ENCODE measurements at places on chromosomes 11 and 22.

DNA sequence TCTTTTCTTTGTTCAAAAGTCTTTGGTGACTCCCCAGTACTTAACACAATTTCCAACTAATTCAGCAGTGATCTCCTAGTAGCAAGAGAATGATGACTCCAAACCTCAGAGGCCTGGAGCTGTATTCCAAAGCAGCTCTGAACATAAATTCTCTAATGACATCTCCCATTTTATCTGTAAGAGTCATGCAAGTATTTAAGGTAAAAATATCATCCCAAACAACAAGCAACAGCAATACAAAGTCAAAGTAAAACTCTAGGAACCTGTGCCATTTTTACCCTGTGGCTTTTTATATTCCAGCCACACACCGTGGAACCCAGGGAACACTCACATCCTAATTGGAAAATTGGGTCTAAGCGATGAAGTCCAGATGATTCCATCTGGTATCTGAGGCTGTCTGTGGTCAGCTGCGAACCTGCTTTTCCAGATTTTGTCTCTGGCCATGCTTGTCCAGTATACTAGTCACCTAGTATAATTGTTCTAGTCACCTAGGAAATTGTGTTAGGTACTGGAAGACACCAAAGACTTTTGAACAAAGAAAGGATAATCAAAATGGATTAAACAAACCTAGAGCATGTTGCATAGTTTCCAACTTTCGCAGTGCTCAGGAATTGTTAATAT is 92.3 kb upstream of the SLC25A18 start:
- DNase-seq: no peak

- DNase-seq: no peak
These were observed 8.7 kb upstream of the MTFP1 start for GRCh38 chr22:30416837-30417236.

DNA sequence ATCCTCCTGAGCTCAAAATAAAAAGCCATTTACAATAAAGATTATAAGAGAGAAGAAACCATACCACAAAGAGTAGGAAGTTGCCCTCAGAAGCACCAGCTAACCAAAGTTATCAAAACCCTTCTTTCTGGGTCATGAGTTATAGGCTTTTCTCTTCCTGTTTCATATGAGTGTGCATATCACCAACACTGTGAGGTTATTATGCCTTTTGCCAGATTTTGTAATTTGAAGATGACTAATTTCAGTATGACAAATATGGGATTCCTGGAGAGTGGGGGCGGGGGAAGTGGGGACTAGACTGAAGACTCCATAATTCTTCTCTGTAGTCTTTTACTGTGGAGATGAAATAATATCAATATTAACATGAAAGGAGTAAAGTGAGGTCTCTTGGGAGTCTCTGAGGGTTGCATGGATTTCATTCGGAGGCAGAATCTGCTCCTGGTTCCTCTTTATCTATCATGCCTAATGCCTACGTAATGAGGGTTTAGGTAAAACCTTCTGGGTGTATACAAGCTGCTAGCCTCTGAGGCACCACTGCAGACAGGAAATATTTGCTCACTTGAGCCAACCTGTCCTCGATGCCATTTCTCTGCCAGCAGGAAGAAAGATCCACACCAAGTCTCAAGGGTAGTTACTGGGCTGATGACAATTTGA is 2.1 kb downstream of the LPXN start:
- no peak for DNase-seq

- DNase-seq: no peak
These were observed 5.0 kb downstream of the PRDX5 start for GRCh38 chr11:64322925-64323260.

GRCh38 chr22:37333724-37334460 is 51.6 kb downstream of the CYTH4 start:
- no peak for DNase-seq

DNA sequence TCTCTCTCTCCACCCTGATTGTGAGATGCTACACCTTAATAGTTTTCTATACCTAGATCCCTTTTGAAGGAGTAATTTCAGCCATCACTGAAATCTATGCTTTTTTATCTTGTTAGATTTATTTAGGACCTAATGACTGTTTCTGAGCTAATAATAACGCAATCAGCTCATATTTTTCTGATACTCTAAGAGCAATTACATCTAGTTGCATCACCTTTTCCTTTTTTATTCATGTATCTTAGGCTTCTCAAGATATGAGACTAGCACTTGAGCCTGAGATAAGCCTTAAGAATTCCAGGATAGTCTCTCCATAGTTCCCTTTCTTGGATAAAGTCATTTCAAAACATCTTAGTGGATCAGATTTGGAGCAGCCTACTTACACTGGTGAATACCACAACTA is 25.1 kb upstream of the CAVIN3 start:
- DNase-seq: no peak

GRCh38 chr11:86047275-86047991 is 21.5 kb downstream of the PICALM start:
- no peak for DNase-seq

- DNase-seq: no peak
These were observed 707 bp upstream of the FTH1 start for GRCh38 chr11:61967924-61968757.

- DNase-seq: no peak
These were observed 16.2 kb upstream of the SHANK3 start for GRCh38 chr22:50656122-50657070.

- peak; percentile 81 for DNase-seq
These were observed 3.0 kb upstream of the ANKK1 start for GRCh38 chr11:113384551-113384950.

GRCh38 chr22:28015676-28016601 is 96.9 kb upstream of the PITPNB start:
- DNase-seq: no peak

DNA sequence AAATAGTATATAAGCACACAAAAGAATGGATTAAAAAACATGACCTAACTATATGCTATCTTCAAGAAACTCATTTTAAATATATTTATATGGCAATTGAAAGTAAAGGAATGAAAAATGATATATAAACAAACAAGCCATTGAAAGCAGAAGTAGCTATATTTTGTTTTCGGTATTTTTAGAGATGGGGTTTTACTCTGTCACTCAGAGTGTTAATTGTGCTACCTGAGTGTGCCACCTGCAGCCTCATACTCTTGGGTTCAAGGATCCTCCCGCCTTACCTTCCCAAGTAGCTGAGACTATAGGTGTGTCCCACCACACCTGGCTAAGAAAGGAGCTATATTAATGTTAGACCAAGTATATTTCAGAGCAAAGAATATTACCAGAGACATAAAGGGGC is 624.1 kb downstream of the BUD13 start:
- no peak for DNase-seq

GRCh38 chr11:117438371-117439000 is 110.8 kb downstream of the CEP164 start:
- DNase-seq: no peak

GRCh38 chr11:24592360-24592759 is 95.5 kb downstream of the LUZP2 start:
- no peak for DNase-seq

DNA sequence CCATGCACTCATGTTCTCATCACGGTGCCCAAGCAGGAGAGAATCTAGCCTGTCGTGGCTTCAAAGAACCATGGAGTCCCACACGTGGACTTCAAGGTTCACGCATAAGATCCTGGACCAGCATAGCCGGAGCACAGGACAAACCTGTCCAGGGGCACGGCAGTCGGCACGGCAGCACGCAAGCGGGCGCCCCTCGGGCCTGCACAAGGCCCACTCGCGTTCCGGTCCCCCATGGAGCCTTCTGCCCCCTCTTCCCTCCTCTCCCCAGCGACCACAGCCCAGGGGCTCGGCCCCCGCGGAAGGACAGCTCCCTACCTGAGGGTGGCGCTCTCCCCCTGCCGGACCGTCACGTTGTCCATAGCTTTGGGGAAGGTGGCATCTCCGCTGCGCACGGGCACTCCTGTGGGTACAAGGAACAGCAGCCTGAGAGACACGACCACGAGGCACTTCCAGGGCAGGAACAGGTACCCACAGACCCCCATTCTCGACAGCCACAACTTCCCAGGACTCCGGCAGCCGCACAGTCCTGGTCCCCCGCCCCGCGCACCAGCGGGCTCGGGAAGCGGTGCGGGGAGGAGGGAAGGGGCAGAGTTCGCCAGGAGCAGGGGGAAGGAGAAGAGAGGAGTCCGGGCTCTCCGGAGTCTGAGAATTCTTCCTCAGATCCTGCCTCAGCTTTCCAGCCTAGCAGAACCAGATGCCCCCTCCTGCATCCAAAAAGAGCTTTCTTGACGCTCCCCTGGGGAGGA is 589.5 kb downstream of the OPCML start:
- DNase-seq: no peak

GRCh38 chr22:24583221-24584165 is 9.4 kb downstream of the LRRC75B start:
- no peak for DNase-seq

GRCh38 chr11:62418733-62419132 is at the start of gene SCGB1A1:
Gene SCGB1A1 (plus strand): TSS chr11:62419033. CDS start chr11:62419096, 63 bp downstream.
- DNase-seq: no peak

GRCh38 chr11:2940147-2940920 is 11.1 kb upstream of the PHLDA2 start:
- DNase-seq: peak; percentile 60

DNA sequence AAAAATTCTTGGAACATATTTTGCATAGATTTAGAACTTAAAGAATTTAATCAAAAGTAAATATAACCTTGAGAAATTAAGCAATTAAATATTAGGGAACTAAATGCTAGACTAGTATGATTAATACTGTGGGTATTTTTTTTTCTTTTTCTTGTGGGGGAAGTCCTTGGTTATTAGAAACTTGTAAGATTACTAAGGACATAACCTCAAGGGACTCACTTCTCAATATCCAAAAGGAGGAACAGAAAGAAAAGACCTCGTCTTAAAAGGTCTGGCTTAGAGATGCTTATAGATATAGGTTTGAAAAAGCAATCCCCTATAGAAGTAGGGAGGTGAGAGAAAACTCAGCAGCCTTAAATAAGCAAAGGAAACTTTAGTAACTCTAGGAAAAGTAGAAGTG is 368.5 kb downstream of the INSC start:
- DNase-seq: no peak

DNA sequence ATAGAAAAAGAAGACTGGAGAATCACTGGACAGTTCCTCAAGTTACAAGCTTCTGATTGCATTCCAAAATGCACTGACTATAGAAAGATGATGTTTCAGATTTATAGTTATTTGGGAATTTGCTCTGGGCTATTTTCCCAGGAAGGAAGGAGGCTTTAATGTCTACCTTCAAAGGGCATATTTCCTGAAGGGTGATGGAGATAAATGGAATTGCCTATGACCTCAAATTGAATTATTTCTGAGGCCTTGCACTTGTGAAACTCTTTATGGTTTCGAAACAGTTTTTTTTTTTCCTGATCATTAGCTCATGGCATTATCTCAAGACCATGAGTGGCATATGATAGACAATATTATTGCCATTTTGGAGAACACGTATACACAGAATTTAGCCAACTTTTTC is 333.9 kb downstream of the METTL15 start:
- DNase-seq: no peak

DNA sequence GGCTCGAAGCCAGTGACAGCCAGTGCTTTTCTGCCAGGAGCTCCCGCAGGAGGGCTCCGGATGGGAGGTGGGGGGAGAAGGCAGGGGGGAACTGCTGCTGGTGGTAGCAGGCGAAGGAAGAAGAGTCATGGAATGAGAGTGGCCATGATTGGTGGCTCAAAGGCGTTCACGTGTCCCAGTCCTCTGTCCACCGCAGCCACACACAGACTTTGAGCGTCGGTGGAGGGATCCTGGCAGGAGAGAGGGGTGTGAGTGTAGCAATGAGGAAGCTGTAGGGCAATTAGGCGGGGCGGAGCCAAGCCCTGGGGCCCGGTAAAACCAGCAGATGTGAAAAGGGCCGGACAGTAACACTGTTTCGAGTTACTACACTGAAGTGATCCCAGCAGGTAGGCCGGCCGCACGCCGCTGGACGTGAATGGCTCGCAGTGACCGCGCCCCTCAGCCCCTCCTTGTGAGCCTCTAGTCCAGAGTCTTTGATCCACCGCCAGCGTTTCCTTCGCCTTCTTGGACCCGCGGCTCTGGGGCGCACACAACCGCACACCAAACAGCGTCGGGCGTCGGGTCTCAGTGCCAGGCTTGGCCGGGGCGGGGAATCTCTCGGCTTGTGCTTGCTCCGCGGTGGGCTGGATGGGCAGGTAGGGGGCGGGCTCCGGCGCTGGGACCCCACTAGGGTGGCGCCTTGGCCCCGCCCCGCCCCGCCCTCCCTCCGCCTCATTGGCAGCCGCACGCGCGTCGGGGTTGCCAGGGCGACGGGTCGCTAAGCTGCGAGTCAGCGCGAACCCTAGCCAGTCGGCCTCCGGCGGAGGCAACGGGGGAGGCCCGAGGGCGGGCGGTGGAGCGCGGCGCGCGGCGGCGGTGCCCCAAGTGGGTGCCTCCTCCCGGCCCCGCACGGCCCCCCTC is at the start of gene LRRC10B:
TSS of gene LRRC10B (plus strand) at position 788 of the 900 bp plus-strand sequence. CDS start 250 bp downstream, outside the sequence.
- DNase-seq: no peak

DNA sequence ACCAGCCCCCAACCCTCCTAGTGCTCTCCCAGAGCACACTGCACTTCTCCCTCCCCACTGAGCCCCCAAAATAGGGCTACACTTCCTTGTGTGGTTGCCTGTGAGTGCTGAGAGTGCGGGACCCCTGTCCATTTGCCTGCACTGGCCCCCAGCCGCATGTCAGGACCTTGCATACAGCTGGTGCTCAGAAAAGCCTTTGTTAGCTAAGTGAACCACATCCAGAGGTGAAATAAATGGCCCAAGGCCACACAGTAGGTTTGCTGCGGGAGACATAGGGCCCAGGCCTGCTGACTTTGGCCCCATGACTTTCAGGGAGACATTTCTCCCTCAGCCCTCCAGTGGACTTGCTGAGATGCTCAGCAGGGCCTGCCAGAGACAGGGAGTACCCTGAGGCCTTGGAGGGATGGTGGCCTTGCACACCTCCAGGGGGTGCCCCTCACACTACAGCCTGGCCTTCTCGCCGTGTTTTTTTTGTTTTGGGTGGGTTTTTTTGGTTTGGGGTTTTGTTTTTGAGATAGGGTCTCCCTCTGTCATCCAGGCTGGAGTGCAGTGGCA is 10.2 kb downstream of the SSTR3 start:
- no peak for DNase-seq

GRCh38 chr11:808427-809286 is 1.1 kb upstream of the RPLP2 start:
- no peak for DNase-seq

GRCh38 chr22:46010951-46011626 is 34.1 kb upstream of the WNT7B start:
- no peak for DNase-seq

DNA sequence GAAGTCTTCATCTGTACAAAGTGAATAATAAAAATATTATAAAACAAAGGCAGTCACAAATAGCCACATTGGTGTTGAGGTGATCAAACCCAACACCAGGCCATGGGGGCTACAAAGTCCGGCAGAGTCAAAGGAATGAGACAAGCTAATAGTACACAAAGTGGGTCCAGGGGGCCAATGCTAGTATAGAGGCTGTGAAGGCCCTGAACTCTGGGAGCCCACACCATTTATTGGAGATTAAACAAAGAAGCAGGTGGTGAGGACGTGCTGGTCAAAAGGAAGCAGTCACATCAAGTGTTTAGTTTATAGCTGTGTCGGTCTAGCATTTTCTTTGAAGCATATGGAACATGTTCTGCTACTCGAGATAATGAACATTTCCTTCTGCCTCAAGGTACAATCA is 58.6 kb upstream of the CCT8L2 start:
- DNase-seq: no peak

GRCh38 chr11:68677432-68677831 is 6.9 kb upstream of the GAL start:
- DNase-seq: no peak

GRCh38 chr11:124302347-124303125 is 11.2 kb downstream of the OR8D1 start:
- DNase-seq: no peak

All from ureter (tissue), 1 donor.